ENCODE measurements at places on chromosomes 1 and 21. TPM values are rescaled to one million over a fixed set of nuclear protein-coding genes. Genes with fewer than 3 reads are reported as not detected.

The RNF207 gene
- 17.2 TPM for polyA plus RNA-seq

The SLC2A1 gene
- polyA plus RNA-seq = 208 TPM

The LIPI gene
- polyA plus RNA-seq = not detected

The RGS8 gene
- not detected for polyA plus RNA-seq

The ITLN2 gene
- not detected for polyA plus RNA-seq

The CD1B gene
- polyA plus RNA-seq = not detected

The IFFO2 gene
- polyA plus RNA-seq = 18.2 TPM

The CRP gene
- polyA plus RNA-seq = not detected

The MYOM3 gene
- not detected for polyA plus RNA-seq

The FMOD gene
- polyA plus RNA-seq = 2.4 TPM

The RALGPS2 gene
- 9.7 TPM for polyA plus RNA-seq

The DCDC2B gene
- not detected for polyA plus RNA-seq

The ZC3H12A gene
- polyA plus RNA-seq = 14.2 TPM

The ERG gene
- not detected for polyA plus RNA-seq

The IL23R gene
- polyA plus RNA-seq = not detected

The FTCD gene
- polyA plus RNA-seq = 0.55 TPM

The THEMIS2 gene
- polyA plus RNA-seq = 4.9 TPM

The ZDHHC18 gene
- 37.0 TPM for polyA plus RNA-seq

The PDE4B gene
- 5.8 TPM for polyA plus RNA-seq

The IGSF5 gene
- polyA plus RNA-seq = not detected

The S100A7 gene
- not detected for polyA plus RNA-seq
